Tibial artery (tissue), 4 donors: ENCODE measurements at places on chromosomes 12 and 14.

DNA sequence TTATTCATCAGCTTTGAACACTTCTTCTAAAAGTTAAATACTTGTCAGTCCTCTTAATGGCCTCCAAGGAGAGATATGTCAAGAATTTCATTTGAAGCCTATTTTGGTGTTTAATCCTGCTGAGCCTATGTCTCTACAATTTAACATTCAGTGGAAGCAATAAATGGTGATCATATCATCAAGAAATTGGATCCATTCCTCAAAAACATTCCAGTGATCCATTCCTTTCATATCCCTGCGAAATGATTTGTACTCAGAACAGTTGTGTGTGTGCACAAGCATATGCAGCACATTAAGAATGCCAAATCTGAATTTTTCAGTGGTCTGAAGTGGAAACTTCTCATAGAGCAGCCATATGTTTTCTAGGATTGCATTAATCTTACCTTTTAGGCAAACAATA lies 373.7 kb upstream of the SYT1 start:
- no peaks in the 10 kb centered on the region for H3K36me3 ChIP-seq
- no peak for DNase-seq
- H3K4me1 ChIP-seq = no peaks in the 10 kb centered on the region

- no peak overlapping the region for H3K4me3 ChIP-seq
- DNase-seq = no peak
- no peaks in the 10 kb centered on the region for H3K27me3 ChIP-seq
Observed at GRCh38 chr12:57099047-57099714, 10.3 kb downstream of the NAB2 start.

DNA sequence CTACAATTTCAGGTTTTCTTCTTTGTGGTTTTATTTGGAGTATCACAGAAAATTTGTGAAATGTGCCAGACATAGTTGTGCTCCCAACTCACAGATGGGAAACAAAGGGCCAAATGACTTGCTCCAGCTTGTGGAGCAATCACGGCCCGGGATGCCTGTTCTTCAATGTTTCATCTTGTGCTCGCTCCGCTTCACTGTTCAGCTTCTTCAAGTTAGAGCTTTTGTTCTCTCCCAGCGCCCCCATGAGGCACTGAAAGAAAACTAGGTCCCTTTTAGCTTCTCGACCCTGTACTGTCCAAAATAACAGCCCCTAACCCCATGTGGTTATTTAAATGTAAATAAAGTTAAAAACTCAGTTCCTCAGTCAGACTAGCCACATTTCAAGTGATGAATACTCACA lies 187.9 kb upstream of the STXBP6 start:
- no peaks in the 10 kb centered on the region for H3K36me3 ChIP-seq
- no peak overlapping the region for H3K27ac ChIP-seq
- H3K4me3 ChIP-seq = no peak overlapping the region
- no peaks in the 10 kb centered on the region for H3K27me3 ChIP-seq
- DNase-seq = no peak

DNA sequence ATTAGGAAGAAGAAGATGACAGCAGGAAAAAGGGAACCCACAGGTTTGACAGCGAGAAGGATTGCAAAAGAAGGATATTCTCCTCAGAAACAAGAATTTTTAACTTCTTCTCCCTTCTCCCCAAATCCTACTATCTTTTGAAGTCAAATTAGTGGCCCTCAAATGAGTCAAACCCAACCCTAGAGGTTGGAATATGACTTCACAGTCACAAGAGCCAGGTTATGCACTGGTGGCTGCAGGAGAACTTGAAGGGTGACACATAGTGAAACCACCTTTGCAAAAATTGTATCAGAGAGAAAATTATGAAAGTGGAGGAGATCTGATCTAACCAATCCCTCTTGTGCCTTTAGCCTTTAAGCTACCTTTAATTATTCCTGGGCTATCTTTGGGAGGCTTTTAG lies 386.2 kb upstream of the CCDC196 start:
- no peak for DNase-seq
- no peak overlapping the region for H3K4me3 ChIP-seq
- H3K27me3 ChIP-seq = no peaks in the 10 kb centered on the region

- no peak for DNase-seq
- H3K4me1 ChIP-seq = no peaks in the 10 kb centered on the region
- H3K36me3 ChIP-seq = no peaks in the 10 kb centered on the region
- H3K27me3 ChIP-seq = no peaks in the 10 kb centered on the region
Observed at GRCh38 chr12:25682421-25682820, 129.3 kb upstream of the LMNTD1 start.

DNA sequence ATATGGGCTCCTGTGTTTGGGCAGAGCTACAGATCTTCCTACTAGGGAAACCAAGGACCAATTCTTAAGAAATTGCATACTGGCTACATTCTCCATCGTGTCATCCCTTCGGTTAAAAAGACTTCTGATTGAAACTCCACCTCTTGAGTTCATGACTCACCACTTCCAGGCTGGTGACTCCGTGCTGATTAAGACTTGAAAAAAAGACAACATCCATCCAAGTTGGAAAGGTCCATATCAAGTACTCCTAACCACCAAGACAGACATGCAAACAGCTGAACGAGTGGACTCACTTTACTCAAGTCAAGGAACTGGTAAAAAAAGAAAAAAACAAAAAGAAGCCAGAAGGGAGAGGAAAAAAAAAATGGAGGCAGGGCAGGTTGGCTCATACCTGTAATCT lies 63.4 kb downstream of the APOBEC1 start:
- no peak overlapping the region for H3K4me3 ChIP-seq
- H3K4me1 ChIP-seq = no peaks in the 10 kb centered on the region
- no peak for DNase-seq

- H3K27ac ChIP-seq = no peak overlapping the region
- H3K4me1 ChIP-seq = no peaks in the 10 kb centered on the region
- no peaks in the 10 kb centered on the region for H3K36me3 ChIP-seq
Observed at GRCh38 chr12:43008953-43009845, 419.7 kb upstream of the PRICKLE1 start.

DNA sequence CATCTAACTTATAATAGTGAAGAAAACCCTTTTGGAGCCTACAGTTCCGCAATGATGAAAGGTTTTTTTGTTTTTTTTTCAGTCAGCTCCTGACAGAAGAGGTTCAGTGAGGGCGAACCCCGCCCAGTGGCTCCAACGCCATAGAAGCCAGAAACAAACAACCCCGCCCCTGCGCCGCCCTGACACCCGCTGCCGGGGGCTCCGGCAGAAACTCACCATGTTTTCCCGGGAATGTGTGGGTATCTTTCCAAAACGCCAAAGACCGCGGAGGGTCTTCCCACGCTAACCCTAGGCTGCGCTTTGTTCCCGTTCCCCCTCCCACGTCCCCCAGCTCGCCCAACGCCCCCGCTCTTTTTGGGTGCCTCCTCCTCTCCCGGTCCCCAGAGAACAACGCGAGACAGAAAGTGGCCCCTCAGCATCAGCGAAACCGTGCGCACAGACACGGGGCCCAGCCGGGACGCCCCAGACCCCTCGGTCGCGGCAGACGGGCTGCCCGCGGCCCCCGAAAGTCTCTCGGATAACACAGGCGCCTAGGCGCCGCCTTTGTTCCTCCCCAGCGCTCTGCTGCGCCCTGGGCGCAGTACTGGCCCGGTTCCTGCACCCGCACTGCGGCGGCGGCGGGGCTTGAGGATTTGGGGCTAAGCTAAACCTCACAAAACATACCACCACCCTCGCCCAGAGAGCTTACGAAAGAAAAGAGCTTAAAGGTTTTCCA lies 522 bp downstream of the TUBA1A start:
- peaks cover 34% of the 10 kb centered on the region for H3K36me3 ChIP-seq
- peak; percentile 90 for DNase-seq
- H3K27me3 ChIP-seq = no peaks in the 10 kb centered on the region
- H3K27ac ChIP-seq = peak overlapping the region; percentile 100
- H3K4me1 ChIP-seq = peaks cover 19% of the 10 kb centered on the region

GRCh38 chr12:47891356-47891755 lies 13.4 kb downstream of the VDR start:
- no peaks in the 10 kb centered on the region for H3K36me3 ChIP-seq
- no peak for DNase-seq
- H3K4me1 ChIP-seq = no peaks in the 10 kb centered on the region
- H3K27me3 ChIP-seq = no peaks in the 10 kb centered on the region
- H3K27ac ChIP-seq = no peak overlapping the region

GRCh38 chr14:92585981-92586937 lies 72.7 kb downstream of the RIN3 start:
- H3K27me3 ChIP-seq = no peaks in the 10 kb centered on the region
- peaks cover 59% of the 10 kb centered on the region for H3K4me1 ChIP-seq
- peak; percentile 51 for DNase-seq
- no peaks in the 10 kb centered on the region for H3K36me3 ChIP-seq
- no peak overlapping the region for H3K4me3 ChIP-seq

GRCh38 chr14:91780452-91780851 lies 48.6 kb upstream of the CATSPERB start:
- H3K27ac ChIP-seq = no peak overlapping the region
- H3K27me3 ChIP-seq = no peaks in the 10 kb centered on the region
- no peak for DNase-seq
- peaks cover 35% of the 10 kb centered on the region for H3K36me3 ChIP-seq
- H3K4me1 ChIP-seq = no peaks in the 10 kb centered on the region

DNA sequence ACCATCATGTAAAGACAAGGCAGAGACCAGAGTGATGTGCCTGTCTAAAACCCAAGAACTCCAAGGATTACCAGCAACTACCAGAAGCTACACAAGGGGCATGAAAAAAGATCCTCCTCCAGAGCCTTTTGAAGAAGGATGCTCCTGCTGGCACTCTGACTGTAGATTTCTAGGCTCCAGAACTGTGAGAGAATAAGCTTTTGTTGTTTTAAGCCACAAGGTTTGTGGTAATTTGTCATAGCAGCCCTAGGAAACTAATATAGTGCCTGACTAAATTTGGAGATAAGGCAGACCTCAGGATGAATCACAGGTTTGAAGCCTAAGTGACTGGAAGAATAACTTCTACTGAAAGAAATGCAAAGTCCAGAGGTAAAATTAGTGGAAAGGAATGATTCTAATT lies 132.9 kb downstream of the CEP83 start:
- no peak for DNase-seq
- no peak overlapping the region for H3K27ac ChIP-seq
- peaks cover 5% of the 10 kb centered on the region for H3K36me3 ChIP-seq

- peaks cover 12% of the 10 kb centered on the region for H3K4me1 ChIP-seq
- H3K27ac ChIP-seq = no peak overlapping the region
- no peak for DNase-seq
- no peak overlapping the region for H3K4me3 ChIP-seq
- H3K27me3 ChIP-seq = no peaks in the 10 kb centered on the region
- H3K36me3 ChIP-seq = peaks cover 15% of the 10 kb centered on the region
Observed at GRCh38 chr12:79848339-79848738, 86.6 kb downstream of the PPP1R12A start.
